ENCODE measurements at places on chromosomes 2 and 18.

DNA sequence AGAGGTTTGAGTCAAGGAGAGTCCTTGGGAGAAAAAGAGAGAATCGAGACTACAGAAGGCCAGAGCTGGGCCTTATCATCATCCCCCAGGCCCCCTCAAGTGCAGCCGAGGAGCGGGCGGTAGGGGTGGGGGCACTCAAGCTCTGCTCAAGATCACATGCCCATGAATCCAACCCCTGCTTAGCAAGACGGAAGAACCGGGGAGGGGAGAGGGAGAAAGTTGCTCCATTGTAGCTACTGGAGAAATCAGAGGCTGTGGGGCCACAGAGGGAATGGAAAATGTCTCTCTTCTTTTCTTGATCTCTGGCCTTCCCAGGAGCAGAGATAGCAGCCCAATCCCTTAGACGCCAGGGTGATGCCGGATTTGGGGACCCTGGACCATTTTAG, 14.6 kb downstream of the SLC4A3 start:
- no peak for DNase-seq

DNA sequence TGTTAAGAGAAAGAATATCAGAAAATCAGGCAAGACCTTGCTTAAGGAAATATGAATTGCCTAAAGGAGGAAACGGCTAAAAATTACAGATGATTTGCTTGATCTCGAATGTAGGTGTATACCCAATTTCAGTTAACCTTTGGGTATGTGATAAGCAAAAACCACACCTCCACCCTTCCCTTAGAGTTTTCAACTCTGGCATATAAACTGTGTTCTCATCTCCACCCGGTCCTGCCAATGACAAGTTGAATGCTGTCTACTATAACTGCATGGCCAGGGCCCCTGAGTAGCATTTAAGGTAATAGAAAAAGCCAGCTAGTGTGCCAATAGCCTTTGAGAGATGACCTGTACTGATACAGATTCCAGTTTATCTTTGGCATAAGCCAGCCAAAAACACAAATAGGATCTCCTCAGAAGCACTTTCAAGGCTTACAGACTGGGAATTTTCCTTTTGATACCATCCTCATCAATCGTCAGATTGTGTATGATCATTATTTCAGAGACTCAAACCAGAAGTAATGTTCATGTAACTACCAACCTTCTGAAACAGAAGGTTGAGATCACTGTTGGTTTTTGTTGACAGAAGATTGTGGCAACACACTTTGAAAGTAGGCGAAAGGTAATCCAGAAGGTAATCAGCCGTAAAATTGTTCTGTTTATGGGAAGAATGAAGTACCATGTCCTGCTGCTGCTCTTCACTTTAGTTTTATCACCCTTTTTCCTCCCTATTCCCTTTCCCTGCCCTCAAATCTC, 163.1 kb downstream of the GFPT1 start:
- no peak for DNase-seq

DNA sequence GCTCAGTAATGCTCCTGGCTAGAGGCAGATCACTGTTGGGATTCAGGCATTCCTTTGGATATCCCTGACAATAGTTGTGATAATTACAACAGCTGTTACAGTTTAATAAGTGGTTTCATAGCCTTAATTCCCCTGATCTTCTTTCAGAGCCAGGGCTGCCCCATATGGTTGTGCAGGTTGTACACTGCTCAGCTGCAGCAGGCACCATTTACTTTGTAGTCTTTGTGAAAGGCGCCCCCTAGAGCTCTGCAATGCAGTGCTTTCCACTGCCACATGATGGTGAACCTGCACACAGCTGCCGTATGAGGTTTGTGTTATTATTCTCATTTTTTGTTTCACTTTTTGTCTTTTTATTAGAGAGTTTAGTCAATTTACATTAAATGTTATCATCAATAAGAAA, 239.1 kb downstream of the KCNS3 start:
- no peak for DNase-seq

DNA sequence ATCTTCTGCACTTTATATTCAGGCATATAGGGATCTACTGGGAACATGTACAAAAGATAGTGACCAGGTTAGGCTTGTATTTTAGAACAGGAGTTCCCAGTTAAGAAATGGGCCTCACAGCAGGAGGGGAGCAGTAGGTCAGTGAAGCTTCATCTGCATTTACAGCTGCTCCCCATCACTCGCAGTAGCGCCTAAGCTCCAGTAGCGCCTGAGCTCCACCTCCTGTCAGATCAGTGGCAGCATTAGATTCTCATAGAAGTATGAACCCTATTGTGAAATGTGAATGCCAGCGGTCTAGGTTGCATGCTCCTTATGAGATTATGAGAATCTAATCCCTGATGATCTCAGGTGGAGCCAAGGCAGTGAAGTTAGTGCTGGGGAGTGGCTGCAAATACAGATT, 224.4 kb upstream of the CYRIA start:
- no peak for DNase-seq

DNA sequence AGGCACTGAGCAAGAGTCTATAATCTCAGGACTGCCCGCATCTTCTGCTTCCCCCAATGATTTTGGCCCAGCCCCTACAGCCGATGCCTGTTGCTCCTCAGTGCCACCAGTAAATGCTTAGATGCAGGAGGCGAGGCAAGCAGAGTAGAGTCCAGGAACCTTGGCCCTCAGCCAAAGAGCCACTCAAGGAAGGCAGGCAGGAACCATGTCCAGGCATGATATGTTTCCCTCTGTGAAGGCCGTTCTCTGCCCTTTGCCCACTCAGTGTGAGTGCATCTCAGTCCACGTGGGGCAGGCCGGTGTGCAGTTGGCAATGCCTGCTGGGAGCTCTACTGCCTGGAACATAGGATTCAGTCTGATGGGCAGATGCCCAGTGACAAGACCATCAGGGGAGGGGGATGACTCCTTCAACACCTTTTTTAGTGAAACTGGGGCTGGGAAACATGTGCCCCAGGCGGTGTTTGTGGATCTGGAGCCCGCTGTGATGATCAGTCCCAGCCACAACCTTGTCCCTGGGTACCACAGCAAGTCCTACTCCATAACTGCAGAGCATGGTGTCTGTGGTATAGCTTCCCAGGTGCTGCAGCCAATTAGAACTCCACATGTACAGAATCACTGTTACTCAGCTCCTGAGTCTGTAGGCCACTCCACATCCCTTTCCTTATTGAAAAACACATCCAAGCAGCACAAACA, 9.7 kb upstream of the DNAJB2 start:
- no peak for DNase-seq

DNA sequence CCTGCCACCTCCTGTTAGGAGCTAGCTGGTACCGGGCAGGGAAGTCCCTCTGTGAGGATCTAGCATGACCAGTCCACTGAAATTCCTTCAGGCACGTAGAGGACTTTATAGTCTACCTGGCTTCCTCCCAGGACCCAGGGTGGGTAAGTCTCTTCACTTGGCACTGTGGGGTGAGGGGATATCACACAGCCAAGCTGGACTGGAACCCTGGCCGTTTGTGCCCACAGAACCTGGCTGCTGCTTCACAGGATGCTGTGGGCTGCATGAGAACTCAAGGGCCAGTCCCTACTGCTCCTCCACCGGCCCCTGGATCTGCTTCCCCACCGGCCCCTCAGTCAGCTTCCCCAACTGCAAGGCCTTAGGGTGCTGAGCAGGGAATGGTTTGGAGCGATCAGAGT, 35.8 kb downstream of the HS1BP3 start:
- DNase-seq: no peak

- no peak for DNase-seq
Observed at GRCh38 chr18:49070552-49070951, 119.8 kb upstream of the SMAD7 start.

DNA sequence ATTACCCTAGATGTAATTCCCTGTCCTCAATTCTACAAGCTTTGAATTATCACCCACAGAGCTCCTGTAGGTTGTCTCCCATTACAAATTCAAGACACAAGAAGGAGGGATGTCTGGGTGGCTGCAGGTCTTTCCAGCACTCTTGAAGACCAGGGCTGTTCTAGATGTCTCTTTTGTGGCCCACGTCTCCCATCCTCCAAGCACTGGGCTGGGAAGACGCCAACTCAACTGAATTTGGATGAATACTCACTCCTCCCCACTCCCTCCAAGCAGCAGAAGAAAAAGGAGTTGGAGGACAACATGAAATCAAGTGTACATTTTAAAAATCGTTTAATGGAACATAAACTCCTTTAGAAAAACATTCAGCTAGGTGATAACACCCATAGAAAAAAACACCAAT, 31.2 kb downstream of the SMAD7 start:
- no peak for DNase-seq
